Stimulated activated CD4-positive, alpha-beta T cell treated with anti-CD3 and anti-CD28 coated beads, Interleukin-2, amount 100 ng/mL, for 48 hours (primary cell): ENCODE measurements at places on chromosomes 3 and 15.

DNA sequence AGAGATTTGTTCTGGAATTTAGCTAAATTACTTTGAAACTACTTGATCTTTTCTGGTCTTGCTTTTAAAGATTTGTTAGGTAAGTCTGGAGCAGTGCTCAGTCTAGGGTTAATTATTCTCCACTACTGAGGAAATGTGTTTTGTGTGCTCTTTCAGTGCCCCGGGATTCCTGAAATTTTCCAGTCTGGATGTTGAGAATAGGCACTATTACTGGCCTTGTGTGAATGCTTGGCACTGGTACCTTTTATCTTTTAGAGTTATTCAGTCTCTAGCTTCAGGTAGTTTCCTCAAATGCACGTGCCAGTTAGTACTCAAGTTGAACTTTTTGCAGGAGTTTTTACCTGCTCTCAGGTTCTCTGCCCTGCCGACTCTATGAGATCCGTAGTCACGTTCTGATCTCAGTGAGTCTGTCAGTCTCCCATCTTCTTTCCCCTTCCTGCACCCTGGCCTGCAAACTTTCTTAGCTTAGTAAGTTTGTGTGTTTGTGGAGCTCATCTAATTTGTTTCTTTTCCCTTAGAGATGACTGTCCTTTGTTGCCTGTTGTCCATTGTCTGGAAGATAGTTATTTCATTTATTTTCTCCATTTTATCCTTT is 39.5 kb downstream of the TCF12 start:
- no peak for DNase-seq

DNA sequence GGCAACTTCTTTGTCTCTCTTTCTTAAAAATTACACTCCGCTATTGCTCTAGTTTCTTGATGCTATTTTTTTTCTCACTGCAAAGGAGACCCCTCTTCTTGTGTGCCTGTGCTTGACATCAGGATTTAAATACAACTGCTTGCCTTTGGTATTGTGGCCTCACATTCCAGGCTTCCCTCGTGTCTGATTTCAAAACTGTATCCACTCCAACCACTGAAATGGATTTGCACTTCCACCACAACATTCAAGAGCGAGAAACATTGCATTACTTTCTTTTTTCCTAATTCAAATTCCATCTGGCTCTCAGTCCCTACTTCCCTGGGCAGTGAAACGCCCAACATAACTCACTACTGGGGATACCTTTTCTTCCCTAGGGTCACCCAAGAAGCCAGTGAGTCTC is 50.4 kb upstream of the PXYLP1 start:
- no peak for DNase-seq

- no peak for DNase-seq
Measured at GRCh38 chr3:157263027-157263426, 103.1 kb upstream of the CCNL1 start.

DNA sequence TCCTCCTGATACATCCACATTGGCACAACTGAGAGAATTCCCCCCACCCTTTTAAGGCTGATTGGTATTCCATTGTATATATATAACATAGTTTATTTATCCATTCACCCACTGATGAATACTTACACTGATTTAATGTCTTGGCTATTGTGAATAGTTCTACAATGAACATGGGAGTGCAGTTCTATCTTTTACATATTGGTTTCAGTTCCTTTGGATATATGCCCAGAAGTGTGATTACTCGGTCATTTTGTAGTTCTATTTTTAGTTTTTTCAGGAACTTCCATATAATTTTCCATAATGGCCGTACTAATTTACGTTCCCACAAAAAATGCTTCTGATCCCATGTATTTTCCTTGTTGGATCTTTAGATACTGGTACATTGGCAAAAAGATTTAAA is 135.3 kb downstream of the FMN1 start:
- DNase-seq: no peak

DNA sequence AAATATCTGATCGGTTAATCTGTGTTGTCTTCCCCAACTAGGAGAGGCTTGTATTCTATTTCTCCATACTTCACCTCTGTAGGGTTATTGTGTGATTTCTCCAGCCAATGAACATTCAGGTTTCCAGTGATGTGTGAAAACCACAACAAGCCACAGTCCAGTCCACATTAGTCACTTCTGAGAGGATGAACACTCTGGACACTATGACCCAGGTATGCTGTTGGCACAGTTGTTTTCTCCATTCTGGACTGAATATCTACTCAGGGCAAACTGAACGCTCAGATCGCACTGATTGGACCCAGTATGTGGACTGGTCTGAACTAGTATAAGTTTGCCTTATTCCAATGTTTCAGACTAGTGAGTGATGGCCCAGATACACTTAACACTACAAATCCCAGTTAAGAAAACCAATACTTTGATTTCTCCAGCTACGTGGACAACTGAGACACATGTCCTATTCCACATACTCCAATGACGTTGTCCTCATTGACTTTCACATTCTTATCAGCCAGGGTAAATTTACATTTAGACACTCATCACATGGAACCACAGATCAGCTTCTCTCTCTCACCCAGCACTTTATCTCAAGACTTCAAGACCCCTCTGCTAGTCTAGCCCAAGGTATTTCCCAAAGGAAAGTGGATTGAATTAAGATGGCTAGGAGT is 587.4 kb upstream of the SGO1 start:
- no peak for DNase-seq

DNA sequence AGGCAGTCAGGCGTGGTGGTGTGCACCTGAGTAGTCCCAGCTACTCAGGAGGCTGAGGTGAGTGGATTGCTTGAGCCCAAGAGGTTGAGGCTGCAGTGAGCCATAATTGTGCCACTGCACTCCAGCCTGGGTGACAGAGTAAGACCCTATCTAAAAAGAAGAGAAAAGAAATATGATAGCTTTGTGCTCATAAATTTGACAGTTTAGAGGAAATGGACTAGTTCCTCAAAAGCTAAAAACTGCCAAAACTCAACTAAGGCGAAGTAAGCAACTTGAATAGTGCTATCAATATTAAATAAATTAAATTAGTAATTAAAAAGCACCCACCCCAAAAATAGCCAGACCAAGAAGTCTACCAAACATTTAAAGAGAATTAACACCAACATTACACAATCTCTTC is 24.5 kb upstream of the SLC15A2 start:
- DNase-seq: no peak
